Lung (tissue), 17 donors: ENCODE measurements at places on chromosomes 4 and X. TPM values are rescaled to one million over a fixed set of nuclear protein-coding genes. Genes with fewer than 3 reads are reported as not detected.

Gene SSX1
- total RNA-seq: not detected

Gene SPATA18
- 33.4 TPM for total RNA-seq

Gene DKK2
- 6.4 TPM for total RNA-seq

Gene GPR173
- total RNA-seq: 3.1 TPM
